ENCODE measurements at places on chromosomes 6 and 20.

DNA sequence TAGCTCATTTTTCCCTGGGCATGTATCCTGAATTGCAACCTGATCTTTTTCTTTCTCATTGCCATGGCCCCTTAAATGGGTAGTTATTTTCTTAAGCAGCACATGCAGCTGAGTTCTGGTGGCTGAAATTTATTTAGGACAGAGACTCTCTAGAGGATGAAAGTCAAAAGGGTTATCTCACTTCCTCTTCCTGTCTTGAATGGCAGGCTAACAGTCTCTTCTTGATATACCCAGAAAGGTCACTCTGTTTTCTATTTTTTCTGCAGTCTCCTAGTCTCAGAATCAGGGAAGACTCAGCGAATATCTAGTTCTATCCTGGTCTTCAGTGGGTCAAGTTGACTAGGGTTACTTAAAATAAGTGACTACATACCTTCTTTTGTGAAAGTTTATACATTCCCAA lies 243.3 kb downstream of the EPHA7 start:
- peaks cover 14% of the 10 kb centered on the region for H3K4me1 ChIP-seq
- H3K36me3 ChIP-seq = no peaks in the 10 kb centered on the region
- H3K27me3 ChIP-seq = no peaks in the 10 kb centered on the region

DNA sequence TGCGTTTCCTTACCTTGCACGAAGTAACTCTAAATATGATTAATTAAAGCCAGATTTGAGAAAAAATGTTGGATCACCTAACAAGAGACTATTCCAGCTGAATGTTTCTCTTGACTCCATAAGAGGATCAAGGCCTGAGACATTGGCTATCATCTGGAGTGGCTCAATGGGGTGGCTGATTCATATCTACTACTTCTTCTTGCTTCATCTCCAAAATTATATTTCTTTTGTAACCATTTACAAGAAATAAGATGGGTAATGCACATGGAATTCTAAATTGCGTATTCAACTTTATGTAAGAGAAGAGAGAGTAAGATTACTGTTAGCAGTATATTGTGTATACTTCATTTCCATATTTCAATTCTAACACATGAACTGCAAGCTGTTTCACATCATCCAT lies 819.0 kb upstream of the EYS start:
- no peak overlapping the region for H3K27ac ChIP-seq
- H3K36me3 ChIP-seq = no peaks in the 10 kb centered on the region
- no peak overlapping the region for H3K4me3 ChIP-seq

GRCh38 chr6:137496368-137496767 lies 2.2 kb upstream of the OLIG3 start:
- H3K4me1 ChIP-seq = no peaks in the 10 kb centered on the region
- H3K27me3 ChIP-seq = peaks cover 100% of the 10 kb centered on the region
- H3K36me3 ChIP-seq = no peaks in the 10 kb centered on the region
- no peak overlapping the region for H3K27ac ChIP-seq
- H3K4me3 ChIP-seq = no peak overlapping the region
- DNase-seq = no peak

GRCh38 chr6:101818051-101818450 lies 424.5 kb downstream of the GRIK2 start:
- no peak overlapping the region for H3K4me3 ChIP-seq
- H3K27ac ChIP-seq = no peak overlapping the region
- H3K4me1 ChIP-seq = no peaks in the 10 kb centered on the region
- no peaks in the 10 kb centered on the region for H3K27me3 ChIP-seq
